ENCODE measurements at places on chromosomes 7 and 10. TPM values are rescaled to one million over a fixed set of nuclear protein-coding genes. Genes with fewer than 3 reads are reported as not detected.

DNA sequence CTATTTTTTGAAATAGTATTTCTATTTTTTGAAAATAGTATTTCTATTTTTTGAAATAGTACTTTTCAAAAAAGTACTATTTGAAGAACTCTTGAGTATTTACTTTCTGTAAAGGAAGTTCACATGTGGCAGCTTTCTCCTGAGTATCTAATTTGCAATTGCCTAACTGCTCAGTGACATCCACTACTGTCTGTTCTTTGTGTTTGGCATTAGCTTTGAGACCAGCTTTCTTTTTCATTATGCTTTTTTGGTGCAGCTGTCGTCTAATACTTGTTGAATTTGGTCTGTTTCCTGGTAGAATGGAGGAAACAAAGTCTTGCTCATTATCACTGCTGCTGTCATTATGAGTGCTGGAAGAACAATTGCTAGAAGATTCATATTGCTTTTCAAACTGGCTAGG, 99.1 kb downstream of the BMPR1A start:
- no peak for DNase-seq

DNA sequence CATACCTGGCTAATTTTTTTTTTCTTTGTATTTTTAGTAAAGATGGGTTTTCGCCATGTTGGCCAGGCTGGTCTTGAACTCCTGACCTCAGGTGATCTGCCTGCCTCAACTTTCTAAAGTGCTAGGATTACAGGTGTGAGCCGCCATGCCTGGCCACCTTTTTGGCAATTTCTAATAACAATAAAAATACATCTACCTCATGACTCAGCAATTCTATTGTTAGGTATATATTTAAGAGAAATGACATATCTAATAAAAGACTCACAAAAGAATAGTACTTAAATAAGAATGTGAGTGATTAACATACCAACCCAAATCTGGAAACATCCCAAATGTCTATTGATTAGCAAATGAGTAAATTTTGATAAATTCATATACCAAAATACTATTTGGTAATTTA, 103.6 kb upstream of the PPP1R9A start:
- no peak for DNase-seq

DNA sequence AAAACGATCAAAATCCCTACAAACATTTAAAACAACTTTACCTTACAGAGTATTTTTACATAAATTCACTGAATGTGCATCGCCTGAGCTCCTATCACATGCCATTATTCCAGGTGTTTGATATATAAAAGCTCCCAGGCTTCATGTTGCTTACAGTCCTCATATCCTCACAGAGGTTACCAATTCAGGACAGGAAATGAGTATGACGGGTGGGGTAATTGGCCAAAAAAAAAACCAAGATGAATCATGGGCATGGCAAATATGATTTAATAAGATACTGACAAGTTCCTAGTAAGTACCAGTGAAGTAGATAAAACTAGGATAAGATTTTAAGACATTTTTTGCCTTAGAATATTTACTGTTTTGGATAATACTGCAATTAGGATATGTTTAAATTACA, 135.8 kb downstream of the KMT2E start:
- DNase-seq = no peak

The CAPZA2 gene
- total RNA-seq = 81.0 TPM

The ABCB1 gene
- 32.5 TPM for total RNA-seq

DNA sequence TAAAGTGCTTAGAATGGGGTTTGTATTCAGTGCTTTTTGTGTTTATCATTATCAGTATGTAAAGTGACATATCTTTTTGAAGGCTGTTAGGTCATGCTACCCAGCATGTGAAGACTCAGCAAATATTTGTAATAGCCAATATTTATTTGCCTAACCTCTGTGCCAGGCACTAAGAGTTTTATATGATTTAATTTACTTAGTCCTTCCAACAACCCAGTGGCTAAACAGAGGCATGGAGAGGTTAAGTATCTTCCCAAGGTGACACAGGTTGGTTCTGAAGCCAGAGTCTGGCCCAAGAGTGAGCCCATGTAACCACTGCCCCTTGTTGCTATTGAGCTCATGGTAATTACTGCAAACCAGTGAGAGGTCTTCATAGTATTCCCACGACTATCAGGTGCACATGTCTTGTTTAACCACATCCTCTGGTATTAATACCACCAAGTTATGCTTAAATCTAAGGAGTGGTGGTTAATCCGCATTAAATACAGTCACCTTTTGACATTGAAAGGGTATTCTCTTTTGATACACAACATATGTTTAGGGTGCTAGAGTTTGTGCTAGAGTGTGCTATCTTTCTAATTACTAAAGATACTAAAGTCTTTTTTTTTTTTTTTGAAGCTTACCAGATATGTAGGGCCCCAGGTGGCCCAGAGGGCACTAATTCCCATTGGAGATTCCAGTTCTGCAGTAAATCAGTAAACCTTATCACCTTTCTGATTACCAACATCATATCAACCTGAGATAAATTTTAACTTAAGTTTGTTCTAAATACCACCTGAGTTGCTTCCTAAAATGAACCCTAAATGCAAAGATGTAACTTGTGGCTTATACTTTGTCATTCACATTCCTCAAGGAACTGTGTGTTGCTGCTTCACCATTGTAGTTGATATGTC, 2.9 kb downstream of the ADD3 start:
- no peak for DNase-seq

- no peak for DNase-seq
These were observed 403.6 kb downstream of the SEMA3D start for GRCh38 chr7:84783141-84783778.

The CLDN3 gene
- total RNA-seq = not detected

DNA sequence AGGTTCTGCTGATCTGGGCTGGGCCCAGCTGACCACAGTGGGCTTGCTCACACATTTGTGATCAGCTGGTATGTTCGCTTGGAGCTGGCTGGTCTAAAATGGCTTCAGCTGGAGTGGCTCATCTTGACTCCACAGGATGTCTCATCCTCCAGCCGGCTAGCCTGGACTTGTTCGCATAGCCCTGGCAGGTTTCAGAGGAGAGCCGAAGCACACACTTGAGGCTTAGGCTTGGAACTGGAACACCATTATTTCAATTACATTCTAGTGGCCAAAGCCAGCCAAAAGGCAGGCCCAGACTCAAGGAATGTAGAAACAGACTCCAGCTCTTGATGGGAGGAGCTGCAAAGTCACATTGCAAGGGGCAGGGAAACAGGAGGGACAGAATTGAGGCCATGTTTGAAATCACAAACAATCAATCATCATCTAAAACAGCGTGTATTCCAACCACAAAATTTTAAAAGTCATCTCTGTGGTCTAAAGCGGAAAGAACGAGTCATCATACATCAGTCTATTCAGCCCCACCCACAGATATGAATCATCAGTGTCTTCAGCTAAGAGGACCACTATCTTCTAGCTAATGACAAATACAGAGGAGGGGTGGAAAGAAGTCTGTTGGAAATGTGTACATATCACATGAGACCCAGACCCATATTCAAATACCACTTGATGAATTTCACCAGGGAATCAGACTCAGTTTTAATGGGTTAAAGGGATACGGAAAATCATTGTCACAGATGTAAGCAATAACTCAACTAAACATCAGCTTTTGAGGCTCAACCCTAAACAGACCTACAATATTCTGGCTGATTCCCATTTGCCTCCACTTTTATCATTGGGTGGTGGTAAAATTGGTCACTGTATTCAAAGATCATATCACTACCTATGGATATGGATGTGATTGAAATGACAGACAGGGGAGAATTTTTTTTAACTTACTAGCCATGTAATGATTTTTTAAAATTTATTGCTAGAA, 139.0 kb upstream of the MKLN1 start:
- DNase-seq = peak; percentile 43

- DNase-seq = no peak
These were observed 9.5 kb downstream of the C7orf25 start for GRCh38 chr7:42902331-42902730.

DNA sequence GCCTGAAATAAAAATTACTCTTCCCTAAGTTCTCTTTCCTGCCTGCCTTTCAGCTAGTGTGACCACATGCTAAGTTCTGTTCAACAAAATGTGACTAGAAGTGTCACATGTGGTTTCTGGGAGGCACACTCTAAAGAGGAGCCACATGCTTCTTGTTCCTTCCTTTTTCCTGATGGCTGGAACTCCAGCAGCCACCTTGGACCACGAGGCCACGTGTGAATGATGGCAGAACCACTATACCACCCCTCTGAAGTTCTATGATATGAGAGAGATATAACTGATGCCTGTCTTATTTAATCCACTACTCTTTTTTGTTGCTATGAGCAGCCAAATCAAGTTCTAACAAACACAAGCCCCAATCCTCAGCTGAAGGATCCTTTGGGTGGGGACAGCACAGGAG, 8.1 kb downstream of the PODXL start:
- DNase-seq = no peak

GRCh38 chr7:26574476-26574875, 282.8 kb downstream of the SNX10 start:
- no peak for DNase-seq

DNA sequence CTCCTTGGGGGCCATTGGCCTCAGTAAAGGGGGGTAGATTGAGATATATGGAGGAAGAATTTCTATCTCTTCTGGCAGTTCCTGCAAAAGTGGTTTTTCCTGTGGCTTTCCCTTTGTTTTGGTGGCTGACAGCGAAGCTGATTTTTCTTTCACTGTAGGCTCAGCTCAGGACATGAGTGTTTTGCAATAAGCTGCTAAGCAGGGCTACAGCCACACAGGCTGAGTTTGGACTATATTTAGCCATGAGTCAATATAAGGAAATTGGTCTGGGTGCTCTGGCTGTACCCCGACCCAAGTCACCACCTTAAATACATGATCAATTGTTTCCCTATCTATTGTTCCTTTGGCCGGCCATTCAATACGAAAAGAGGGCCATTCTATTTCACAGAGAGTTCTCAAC, 212.7 kb upstream of the KCND2 start:
- DNase-seq = no peak

DNA sequence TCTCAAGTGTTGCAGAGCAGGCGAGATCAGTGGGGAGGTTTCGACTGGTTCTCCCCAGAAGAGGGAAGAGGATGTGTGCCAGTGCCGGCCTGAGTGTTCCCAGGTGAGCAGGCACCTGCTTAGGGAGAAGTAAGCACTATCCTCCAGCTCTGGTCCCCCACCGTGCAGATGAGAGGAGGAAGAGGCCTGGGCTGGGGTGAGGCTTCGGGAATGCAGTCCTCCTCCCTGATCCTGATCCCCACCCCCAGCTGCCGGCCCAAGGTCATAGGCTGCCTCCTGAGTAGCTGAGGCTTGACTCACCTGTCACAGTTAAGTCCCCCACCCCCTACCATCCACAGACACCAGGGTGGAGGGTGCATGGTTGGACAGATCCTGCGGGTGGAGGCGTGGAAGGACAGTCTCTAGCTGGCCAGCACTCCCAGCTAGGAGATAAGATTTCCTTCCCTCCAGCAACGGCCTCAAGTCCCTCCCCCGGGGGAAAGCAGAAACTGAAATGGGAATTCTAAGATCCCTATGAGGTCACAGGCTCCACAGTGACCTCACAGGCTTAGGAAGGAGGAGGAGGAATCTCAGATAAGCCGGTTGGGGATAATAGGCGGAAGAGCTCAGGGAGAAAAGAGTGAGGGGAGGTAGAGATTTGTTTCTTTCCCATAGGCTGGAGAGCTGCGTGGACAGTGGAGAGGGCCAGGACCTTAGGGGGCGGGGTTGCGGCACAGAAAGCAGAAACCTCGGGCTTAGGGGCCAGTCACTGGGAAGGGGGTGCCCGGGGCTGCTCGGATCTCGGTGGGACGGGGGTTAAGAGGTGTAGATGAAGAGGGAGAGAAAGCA, 1.0 kb downstream of the LRCH4 start:
- no peak for DNase-seq

The GRB10 gene
- 3.8 TPM for total RNA-seq

The ING3 gene
- 41.2 TPM for total RNA-seq

The SLC29A4 gene
- total RNA-seq = 0.47 TPM

DNA sequence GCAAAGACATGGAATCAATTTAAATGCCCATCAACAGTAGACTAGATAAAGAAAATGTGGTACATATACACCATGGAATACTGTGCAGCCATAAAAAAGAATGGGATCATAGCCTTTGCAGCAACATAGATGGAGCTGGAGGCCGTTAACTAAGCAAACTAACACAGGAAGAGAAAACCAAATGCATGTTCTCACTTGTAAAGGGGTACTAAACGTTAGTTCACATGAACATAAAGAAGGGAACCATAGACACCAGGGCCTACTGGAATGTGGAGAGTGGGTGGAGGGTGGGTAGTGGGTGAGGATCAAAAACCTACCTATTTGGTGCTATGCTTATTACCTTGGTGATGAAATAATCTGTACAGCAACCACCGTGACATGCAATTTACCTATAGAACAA, 78.4 kb upstream of the GSDME start:
- no peak for DNase-seq

The KIAA1217 gene
- 0.85 TPM for total RNA-seq

DNA sequence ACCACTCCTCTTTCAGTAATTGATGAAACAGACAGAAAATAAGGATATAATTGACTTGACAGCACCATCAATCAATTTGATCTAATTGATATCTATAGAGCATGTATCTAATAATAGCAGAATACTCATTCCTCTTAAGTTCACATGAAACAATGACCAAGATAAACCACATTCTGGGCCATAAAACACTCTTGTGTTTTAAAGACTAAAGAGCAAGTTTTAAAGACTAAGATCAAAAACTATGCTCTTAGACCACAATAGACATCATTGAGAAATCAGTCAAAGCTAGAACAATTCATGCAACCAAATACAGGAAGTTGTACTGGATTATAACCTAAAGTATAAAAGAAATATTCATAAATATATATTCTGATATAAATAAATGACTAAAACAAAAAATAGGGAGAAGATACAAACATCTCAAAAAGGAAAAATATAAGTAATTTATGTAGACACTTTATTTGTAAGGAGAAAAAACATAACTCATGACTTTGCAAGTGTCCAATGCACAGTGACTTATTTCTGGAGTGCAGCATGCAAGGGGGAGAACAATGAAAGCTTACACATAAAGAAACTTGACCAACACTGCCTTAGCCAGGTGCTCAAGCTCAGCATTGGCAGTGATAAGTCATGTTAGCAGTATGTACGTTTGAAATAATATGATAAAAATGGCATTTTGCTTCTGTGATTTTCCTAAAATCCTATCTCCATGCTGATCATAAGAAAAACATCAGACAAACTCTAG, 312.7 kb upstream of the IGFBP3 start:
- DNase-seq = no peak

The ZNF438 gene
- total RNA-seq = 3.7 TPM

- DNase-seq = no peak
These were observed 251.6 kb downstream of the GATA3 start for GRCh38 chr10:8305876-8306652.

DNA sequence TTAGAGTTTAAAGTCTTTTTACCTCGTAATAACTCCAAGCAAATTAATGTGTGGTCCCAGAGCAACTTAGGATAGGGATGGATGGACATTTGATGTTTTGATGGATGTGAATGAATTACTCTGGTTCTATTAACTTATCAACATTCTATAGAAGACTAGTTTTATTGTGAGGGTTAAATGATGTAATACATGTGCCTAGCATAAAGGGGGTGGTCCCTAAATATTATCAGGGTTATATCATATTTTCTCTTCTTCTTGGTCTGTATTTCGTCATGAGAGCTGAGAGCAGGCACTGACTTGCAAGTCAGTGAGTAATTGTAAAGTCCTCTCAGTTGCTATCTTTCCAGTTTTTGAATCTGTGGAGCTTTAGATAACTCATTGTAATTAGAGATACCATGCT, 219.3 kb downstream of the GATA3 start:
- DNase-seq = no peak

- no peak for DNase-seq
These were observed 24.3 kb downstream of the PTPN12 start for GRCh38 chr7:77561352-77561751.

- DNase-seq = no peak
These were observed 269.1 kb downstream of the PTPRN2 start for GRCh38 chr7:158318511-158318913.

GRCh38 chr10:124239134-124239533, 145.7 kb upstream of the CHST15 start:
- no peak for DNase-seq
